ENCODE measurements at places on chromosomes 5 and 9. TPM values are rescaled to one million over a fixed set of nuclear protein-coding genes. Genes with fewer than 3 reads are reported as not detected.

Gene EHMT1
- total RNA-seq, result 43.2 TPM

Gene LPAR1
- total RNA-seq, result 0.09 TPM

Gene CATSPER3
- under 0.01 TPM for total RNA-seq

Gene TMEFF1
- 12.0 TPM for total RNA-seq

Gene PAEP
- not detected for total RNA-seq

Gene MAMDC4
- total RNA-seq, result 0.52 TPM

Gene CER1
- total RNA-seq, result not detected

Gene EMB
- total RNA-seq, result 0.11 TPM

Gene SLC6A19
- total RNA-seq, result not detected

Gene FOXI1
- not detected for total RNA-seq

All from dermis lymphatic vessel endothelial cell (primary cell).